ENCODE measurements at places on chromosomes 6 and 20.

GRCh38 chr6:167843023-167843422 is 16.3 kb downstream of the AFDN start:
- DNase-seq: no peak

- DNase-seq: no peak
Measured at GRCh38 chr20:18738055-18738454, 75.5 kb upstream of the SCP2D1 start.

- DNase-seq: no peak
Measured at GRCh38 chr6:100283285-100283684, 181.4 kb downstream of the SIM1 start.

DNA sequence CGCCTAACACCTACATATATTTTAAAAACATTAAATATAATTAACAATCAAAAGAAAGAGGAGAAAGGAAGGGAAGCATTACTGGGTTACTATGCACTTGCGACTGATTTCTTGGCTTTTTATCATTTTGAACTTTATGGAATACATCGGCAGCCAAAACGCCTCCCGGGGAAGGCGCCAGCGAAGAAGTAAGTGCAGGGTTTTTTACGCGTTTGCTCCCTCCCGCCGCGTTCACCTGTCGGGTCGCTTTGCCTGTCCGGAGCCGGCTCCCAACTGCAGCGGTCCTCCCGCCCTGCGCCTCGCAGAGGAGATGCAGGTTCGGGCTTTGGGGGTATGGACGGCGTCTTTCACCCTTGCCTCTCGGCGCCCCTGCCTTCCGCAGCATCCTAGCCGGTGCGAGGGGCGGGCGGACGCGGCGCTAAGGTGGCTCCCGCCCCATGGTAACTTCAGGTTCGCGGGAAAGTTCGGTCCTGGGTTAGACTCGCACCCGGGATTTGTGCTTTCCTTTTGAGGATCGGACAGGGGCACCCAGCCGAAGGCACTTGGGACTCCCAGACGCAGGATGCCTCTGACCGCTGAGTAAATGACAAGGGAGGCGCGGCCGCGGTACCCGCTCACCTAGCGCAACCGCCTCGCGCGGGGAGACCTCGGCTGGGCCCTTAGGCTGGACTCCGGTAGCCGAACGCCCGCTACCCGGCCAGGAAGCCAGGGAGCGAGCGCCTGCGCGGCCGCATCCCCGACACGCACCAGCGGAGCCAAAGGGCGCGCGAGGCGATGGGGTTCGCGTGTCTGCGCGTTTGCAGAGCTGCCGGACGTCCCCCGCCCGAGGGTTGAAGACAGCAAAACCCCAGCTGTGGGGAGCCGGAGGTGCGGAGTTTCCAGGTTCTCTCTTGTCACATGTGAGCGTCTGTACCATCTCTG is 891 bp downstream of the RSPO3 start:
- no peak for DNase-seq

DNA sequence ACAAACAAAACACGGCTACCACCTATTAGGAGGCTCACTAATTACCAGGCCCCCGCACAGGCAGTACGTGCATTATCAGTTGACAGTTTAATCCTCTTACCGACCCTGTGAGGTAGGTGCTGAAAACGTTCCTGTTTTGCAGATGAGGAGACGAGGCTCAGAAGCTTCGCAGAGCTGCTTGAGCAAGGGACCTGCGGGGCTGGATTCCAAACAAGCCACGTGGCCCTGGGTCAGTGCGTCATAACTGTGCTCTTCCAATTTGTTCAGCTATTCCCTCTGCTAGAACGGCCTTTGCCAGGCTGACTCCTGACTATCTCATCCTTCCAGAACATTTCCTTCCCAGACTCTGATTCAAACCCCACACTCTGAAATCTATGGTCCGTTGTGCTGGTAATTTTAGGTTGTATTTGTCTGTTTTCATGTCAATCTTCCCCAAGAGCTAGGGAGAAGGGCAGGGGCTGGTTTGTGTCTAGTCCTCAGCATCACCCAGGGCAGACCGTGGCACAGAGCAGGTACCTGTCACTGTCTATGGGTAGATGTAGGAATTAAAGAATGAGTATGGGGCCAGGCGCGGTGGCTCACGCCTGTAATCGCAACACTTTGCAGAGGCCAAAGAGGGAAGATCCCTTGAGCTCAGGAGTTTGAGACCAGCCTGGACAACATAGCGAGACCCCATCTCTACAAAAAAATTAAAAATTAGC is 28.8 kb upstream of the TLDC2 start:
- no peak for DNase-seq

- DNase-seq: peak; percentile 51
Measured at GRCh38 chr20:10511509-10512251, 76.6 kb downstream of the SLX4IP start.

GRCh38 chr6:101417900-101418299 is 24.4 kb downstream of the GRIK2 start:
- DNase-seq: no peak

DNA sequence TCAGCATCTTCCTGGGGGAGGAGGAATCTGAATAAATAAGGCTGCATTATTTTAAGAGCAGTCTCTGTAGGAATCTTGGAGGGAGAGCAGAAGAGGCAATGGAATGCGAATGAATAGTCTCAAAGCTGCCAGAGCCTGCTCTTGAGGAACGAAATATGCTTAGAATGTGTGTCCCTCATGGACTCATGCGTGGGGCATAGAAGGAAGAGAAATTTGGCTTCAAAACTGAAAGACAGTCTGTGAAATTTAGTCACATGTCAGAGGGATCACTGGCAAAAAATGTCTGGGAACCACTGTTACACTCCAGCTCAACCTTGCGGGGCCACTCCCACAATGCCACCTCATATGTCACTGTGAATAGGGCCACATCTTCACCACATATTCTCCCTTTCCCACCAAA is 95.5 kb downstream of the GJA10 start:
- no peak for DNase-seq

- DNase-seq: no peak
Measured at GRCh38 chr6:137910424-137910834, 43.4 kb downstream of the TNFAIP3 start.

DNA sequence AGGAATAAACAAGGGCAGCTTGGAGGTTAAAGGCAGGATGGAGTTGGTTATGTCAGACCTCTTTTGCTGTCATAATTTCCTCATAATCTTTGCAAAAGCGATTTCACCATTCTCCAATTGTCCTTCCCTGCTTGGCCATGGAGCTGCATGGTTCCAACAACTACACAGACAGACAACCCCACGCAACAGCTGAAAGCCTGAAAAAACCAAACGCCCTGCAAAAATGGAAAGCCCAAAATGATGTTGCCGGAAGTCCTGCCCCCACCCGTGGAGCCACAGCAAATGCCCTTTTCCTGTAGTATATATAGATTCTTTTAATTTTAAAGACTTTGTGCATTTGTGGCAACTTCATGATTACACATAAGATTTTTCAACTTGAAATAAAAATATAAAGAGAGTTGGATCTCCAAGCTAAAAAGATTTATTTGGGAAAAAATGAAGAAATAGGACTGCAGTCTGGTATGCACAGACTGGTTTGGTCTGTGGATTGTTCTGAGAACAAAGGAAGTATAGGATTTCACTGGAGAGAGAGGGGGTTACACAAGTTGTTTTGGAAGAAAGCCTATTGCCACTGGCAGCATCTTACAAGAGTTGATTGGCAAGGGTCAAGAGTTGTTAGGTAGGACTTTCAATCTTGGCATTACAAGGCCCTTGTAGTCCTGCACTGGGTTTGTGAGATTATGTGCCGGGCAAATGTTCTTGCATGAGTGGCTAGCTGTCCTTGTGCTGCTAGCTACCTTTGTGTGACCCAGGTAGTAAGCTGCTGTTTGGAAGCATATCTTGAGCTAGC is 190.0 kb downstream of the C6orf118 start:
- no peak for DNase-seq

GRCh38 chr20:38766071-38766470 is 17.8 kb downstream of the ACTR5 start:
- DNase-seq: no peak

DNA sequence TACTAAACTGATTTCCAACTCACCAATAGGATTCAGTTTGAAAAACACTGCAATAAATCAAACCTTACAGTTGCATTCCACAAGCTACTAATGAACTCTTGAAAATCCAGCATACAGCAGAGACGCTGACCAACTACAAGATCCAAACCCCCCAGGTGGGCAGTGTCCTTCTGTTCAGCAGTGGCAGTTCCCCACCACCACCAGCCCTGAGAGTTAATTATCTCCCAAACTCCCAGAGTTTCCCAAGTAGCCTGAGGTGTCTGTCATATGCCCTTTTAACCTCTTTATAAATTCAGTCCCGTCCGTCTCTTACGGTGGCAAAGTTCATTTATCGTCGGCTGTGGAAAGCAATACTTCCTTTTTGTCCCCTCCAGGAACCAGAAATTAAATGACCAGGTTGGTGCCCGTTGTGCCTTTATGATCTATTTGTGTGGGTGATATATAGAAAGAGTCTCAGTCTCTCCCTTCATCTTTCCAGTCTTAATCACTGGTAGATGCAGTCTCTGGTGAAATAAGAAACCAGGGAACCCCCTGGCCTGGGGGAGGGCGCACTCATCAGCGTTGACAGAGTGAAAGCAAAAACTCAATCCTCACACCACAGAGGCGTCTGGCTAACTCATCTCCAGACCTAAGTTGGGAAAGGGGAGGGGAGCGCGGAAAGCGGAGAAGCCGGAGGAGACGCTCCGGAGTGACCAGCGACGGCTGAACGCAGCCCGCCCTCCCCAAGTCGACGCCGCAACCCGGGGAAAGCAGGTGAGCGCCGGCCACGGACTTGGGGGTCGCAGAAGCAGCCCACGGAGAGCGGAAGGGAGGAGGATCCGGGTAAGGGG is 717 bp downstream of the MRPL14 start:
- no peak for DNase-seq

- no peak for DNase-seq
Measured at GRCh38 chr6:90413867-90414266, 117.2 kb upstream of the BACH2 start.

- no peak for DNase-seq
Measured at GRCh38 chr6:38753707-38754106, 38.6 kb downstream of the DNAH8 start.

- no peak for DNase-seq
Measured at GRCh38 chr6:144335914-144336313, 50.8 kb downstream of the UTRN start.

GRCh38 chr6:165308926-165309731 is at the start of gene C6orf118:
Gene C6orf118 (minus strand): TSS chr6:165309605. CDS start chr6:165309586, 19 bp downstream.
- DNase-seq: no peak

GRCh38 chr6:115467726-115468125 is 593.0 kb downstream of the FRK start:
- no peak for DNase-seq

- no peak for DNase-seq
Measured at GRCh38 chr20:50823319-50823718, 28.5 kb downstream of the BCAS4 start.

DNA sequence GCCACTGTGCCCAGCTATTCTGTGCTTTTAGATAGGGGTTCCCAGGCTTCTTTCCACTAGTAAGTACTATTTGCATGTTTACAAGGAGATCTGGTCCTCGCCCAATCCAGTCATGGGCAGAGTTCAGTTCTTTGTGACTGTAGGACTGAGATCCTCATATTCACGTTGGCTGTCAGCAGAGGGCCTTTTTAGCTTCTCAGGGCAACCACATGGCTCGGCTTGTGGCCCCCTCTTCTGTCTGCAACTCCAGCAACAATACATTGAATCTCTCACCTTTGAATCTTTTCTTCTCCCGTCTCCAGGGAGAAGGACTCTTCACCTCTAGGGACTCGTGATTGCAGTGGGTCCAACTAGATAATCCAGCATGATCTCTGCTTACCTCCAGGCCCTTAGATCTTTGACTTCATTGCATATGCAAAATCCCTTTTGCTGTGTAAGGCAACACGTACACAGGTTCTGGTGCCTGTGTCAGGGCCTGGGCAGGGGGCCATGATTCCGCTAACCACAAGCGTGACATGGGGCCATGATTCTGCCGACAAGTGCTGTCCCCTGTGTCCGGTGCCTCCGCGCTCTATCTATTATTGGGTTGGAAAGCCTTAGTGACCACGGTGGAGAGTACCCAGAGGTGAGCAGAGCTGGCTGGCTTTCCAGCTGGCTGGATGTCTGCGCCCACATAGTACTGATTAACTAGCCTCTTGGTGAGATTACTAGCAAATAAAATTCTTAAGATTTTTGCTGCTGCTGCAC is 5.1 kb downstream of the CCR6 start:
- DNase-seq: no peak

GRCh38 chr6:3876101-3876500 is 26.9 kb downstream of the FAM50B start:
- DNase-seq: no peak

- DNase-seq: no peak
Measured at GRCh38 chr20:3553663-3554062, 82.8 kb downstream of the ATRN start.

DNA sequence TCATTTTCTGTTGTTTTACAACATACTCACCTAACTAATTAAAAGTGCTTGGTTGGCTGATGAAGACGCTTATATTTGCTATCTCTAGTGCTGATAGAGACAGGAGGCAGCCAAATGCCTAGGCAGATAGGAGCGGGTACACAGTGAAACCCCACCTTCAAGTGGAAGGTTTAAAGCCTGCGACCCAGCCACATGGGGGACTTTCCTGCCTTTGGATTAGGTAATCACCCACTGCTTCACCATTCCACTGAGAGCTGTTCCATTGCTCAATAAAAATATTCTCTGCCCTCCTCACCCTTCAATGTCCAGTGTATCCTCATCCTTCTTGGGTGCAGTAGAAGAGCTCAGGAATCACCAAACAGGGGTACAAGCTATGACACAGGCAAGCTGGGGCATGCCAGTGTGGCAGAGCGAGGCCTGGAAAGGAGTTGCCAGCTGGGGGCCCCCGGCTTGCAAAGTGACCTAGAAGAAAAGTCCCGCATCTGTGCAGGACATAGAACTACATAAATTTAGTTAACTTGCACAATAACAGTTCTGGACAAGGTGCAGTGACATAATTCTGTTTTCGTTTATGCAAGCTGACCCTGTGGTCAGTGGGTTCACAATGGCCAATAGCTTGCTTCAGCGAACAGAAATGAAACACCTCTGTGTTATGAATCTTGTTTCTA is 112.0 kb upstream of the MLIP start:
- DNase-seq: no peak

All from esophagus squamous epithelium (tissue), 5 donors.